ENCODE measurements at places on chromosomes 2 and 18. TPM values are rescaled to one million over a fixed set of nuclear protein-coding genes. Genes with fewer than 3 reads are reported as not detected.

The NEUROD1 gene
- total RNA-seq = not detected

The PLA2R1 gene
- 6.4 TPM for total RNA-seq

The MCEE gene
- 5.1 TPM for total RNA-seq

The TCF23 gene
- total RNA-seq = not detected

The PID1 gene
- 0.53 TPM for total RNA-seq

The TMEFF2 gene
- total RNA-seq = not detected

The UBXN2A gene
- 17.1 TPM for total RNA-seq

The PCGF1 gene
- 6.2 TPM for total RNA-seq

The PKDCC gene
- total RNA-seq = 1.3 TPM

The ITPRID2 gene
- total RNA-seq = 90.3 TPM

The CHRNA1 gene
- 0.07 TPM for total RNA-seq

The SKOR2 gene
- total RNA-seq = not detected

Data from mammary microvascular endothelial cell (primary cell).